ENCODE measurements at places on chromosomes 13 and 19.

DNA sequence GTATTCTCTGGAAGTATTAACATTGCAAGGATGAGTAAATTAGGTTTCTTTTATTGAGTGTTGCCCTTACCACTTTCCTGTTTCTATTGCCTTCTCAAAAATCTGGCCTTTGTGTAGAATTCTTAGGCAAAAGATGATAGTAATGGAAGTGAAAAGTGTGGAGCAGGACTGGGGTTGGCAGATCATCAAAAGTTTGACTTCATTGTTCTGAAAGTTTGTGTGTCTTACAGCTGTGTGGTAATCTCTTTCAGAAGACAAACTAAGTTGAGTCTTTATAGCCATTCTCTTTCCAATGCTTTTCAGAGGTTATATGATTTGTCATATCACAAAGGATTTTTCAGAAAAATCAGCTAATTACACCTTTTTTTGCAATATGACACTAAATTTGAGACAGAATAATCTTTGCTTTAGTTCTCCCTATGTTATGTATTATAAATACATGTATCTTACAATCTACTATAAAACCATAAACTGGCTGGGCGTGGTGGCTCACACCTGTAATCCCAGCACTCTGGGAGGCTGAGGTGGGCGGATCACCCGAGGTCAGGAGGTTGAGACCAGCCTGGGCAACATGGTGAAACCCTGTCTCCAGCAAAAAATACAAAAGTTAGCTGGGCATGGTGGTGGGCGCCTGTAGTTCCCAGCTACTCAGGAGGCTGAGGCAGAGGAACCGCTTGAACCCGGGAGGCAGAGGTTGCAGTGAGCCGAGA is 8.7 kb upstream of the KCNRG start:
- H3K27ac ChIP-seq = no peak overlapping the region
- no peaks in the 10 kb centered on the region for H3K27me3 ChIP-seq
- H3K36me3 ChIP-seq = no peaks in the 10 kb centered on the region

- H3K4me1 ChIP-seq = peaks cover 5% of the 10 kb centered on the region
- DNase-seq = no peak
- H3K27ac ChIP-seq = no peak overlapping the region
- no peaks in the 10 kb centered on the region for H3K36me3 ChIP-seq
Observed at GRCh38 chr13:71771144-71771543, 95.9 kb downstream of the DACH1 start.

DNA sequence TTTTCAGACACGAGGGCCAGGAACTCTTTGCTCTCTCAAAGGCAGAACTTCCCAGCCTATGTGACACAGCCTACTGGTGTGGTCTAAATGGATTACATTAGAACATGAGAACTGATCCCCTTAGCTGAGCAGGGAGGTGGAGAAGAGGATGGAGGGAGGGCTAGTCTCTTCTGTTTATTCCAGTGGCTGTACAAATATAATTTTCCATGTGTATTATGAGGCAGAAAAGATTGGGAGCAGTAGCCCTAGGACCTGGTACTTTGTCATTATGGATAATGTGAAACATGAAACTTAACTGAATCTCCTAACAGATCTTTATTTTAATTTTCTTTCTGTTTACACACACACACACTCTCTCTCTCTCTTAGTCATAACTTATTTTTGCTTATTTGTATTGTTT is 82.1 kb downstream of the WDFY2 start:
- no peaks in the 10 kb centered on the region for H3K27me3 ChIP-seq
- H3K36me3 ChIP-seq = no peaks in the 10 kb centered on the region
- no peak overlapping the region for H3K4me3 ChIP-seq
- peak overlapping the region; percentile 53 for H3K27ac ChIP-seq

GRCh38 chr19:45164577-45165335 is 4.0 kb upstream of the NKPD1 start:
- H3K27ac ChIP-seq = no peak overlapping the region
- H3K36me3 ChIP-seq = no peaks in the 10 kb centered on the region
- H3K4me1 ChIP-seq = peaks cover 21% of the 10 kb centered on the region
- peak; percentile 54 for DNase-seq
- no peak overlapping the region for H3K4me3 ChIP-seq

GRCh38 chr13:88764103-88764502 is 1092.9 kb downstream of the SLITRK5 start:
- H3K27me3 ChIP-seq = peaks cover 1% of the 10 kb centered on the region
- no peak overlapping the region for H3K4me3 ChIP-seq
- no peak for DNase-seq
- H3K36me3 ChIP-seq = no peaks in the 10 kb centered on the region

- H3K36me3 ChIP-seq = no peaks in the 10 kb centered on the region
- peaks cover 7% of the 10 kb centered on the region for H3K4me1 ChIP-seq
- peak overlapping the region; percentile 97 for H3K4me3 ChIP-seq
- H3K27ac ChIP-seq = peak overlapping the region; percentile 53
- DNase-seq = no peak
Observed at GRCh38 chr19:29845574-29846176, 33.9 kb downstream of the CCNE1 start.

- no peak for DNase-seq
- no peak overlapping the region for H3K4me3 ChIP-seq
- H3K27ac ChIP-seq = no peak overlapping the region
- no peaks in the 10 kb centered on the region for H3K36me3 ChIP-seq
- no peaks in the 10 kb centered on the region for H3K4me1 ChIP-seq
- peaks cover 2% of the 10 kb centered on the region for H3K27me3 ChIP-seq
Observed at GRCh38 chr19:6325614-6326013, 7.8 kb downstream of the ACER1 start.

GRCh38 chr13:43285933-43286597 is 262.7 kb downstream of the DNAJC15 start:
- H3K27me3 ChIP-seq = peaks cover 2% of the 10 kb centered on the region
- no peaks in the 10 kb centered on the region for H3K36me3 ChIP-seq
- H3K4me1 ChIP-seq = peaks cover 12% of the 10 kb centered on the region

DNA sequence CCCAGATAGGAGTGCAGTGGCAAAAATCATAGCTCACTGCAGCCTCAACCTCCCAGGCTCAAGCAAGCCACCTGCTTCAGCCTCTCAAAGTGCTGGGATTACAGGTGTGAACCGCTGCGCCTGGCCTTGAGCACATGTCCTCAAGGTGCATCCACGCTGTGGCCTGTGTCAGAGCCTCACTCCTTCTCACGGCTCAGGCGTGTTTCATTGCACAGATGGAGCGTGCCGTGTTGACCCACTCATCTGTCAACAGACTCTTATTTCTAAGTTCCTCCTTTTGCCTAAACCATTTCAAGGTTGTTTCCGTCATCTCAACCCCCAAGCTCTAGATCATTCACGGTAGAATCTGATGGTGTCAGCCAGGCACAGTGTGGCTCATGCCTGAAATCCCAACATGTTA is 28.2 kb downstream of the ATP8B3 start:
- peaks cover 14% of the 10 kb centered on the region for H3K27me3 ChIP-seq
- H3K36me3 ChIP-seq = no peaks in the 10 kb centered on the region
- DNase-seq = no peak
- no peak overlapping the region for H3K4me3 ChIP-seq
- H3K27ac ChIP-seq = no peak overlapping the region
- H3K4me1 ChIP-seq = peaks cover 9% of the 10 kb centered on the region
